ENCODE measurements at places on chromosomes 5 and 9.

GRCh38 chr9:127817881-127818434 lies 15.3 kb downstream of the FPGS start:
- DNase-seq = no peak

DNA sequence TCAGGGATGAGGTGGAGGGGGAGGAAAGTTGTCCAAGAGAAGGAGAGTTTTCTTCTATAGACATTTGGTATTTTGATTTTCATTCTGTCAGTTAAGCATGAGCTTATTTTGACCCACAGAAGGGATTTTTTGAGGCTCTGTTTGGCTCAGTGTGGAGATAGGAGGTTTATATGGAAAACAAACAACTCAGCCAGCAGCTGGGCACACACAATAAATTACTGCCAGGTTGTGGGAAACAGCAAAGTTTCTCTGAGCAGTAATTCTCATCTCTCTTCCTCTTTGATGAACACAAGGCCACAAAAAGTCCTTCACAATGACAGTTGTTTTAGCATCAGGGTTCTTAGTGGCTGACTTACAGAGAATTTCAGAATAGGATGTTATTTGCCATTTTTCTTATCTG lies 486.1 kb downstream of the KDM4C start:
- no peak for DNase-seq

GRCh38 chr5:127785098-127785927 lies 82.1 kb downstream of the CCDC192 start:
- no peak for DNase-seq

DNA sequence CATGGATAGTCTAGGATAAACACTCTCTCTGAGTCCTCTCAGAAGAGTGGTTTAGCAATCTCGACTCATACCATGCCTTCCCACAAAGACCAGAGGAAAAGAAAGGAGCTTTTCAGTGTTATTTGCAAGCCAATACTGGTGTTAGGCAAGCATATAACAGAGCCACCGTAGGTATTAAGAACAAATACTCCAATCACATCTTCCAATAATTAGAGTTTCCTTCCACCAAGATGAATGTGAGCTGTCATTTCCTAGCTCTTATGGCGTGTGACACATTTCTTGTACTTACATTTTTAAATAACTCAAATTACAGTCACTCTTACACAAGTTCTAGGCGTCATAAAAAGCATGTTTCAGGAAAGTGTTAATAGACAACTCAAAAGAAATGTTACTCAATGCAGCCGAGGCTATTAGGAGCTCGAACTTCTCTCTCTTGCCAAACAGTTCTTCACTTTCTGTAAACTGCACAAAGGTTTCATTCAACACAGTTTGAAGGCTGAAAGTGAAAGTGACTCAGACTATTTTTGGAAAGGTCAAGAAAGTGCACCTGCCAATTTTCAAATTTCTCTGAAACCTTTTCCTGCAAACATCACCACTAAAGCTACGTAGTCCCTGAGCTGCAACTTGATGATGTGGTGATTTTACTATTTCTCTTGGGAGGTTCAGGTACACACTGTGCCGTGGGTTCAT lies 153.8 kb downstream of the AUH start:
- no peak for DNase-seq

- DNase-seq = no peak
Observed at GRCh38 chr5:73066466-73066865, 53.9 kb upstream of the TMEM171 start.

- DNase-seq = no peak
Observed at GRCh38 chr9:85884256-85884655, 56.7 kb upstream of the NAA35 start.

GRCh38 chr9:133163504-133164172 lies at the start of gene GBGT1:
TSS of gene GBGT1 (minus strand) at chr9:133163914. CDS start at chr9:133162412, 1,502 bp downstream.
- peak; percentile 23 for DNase-seq

DNA sequence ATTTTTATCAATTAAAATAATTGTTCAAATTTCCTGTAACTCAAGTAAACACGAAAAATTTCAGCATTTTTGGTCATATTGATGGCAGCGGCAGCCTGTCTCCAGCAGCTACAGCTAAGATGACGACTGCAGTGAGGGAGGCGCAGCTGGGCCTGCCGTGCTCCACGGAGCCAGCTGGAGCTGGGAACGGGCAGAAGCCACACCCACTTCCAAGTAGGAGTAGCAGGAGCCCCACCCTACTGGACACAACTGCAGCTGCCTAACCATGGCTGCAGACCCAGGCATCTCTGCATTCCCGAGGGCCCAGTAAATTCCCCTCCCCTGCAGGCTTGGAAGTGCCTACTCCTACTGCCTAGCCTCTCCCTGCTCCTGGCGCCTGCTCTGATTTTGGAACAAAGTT lies 2031.7 kb downstream of the EFNA5 start:
- DNase-seq = no peak

DNA sequence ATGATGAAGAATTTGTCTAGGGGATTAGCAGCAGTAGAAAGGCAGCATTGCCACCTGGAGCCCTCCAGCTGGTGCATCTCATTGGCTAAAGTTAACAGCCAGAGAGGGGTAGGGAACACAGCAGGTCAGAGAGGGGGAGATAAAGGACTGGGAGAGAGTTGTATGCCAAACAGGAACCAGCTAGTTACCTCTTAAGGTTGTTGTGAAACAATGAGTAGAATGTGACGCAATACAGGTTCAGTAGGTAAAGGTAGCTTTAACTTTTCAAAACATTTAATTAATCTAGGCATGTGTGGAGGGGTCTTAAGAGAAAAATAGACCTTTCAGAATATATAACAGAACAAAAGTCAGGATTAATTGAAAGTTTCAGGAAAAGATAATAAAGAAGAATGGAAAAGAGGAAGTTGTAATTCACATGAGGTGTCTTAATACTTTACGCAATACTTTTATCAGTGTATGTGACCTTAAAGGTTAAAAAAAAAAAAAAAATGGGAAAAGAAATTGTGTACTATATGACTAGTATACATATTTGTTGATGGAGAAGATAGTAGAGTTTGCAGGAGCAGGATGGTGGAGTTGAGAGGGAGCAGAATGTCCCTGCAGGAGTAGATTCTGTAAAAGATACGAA lies 14.3 kb downstream of the FBXO38 start:
- no peak for DNase-seq

DNA sequence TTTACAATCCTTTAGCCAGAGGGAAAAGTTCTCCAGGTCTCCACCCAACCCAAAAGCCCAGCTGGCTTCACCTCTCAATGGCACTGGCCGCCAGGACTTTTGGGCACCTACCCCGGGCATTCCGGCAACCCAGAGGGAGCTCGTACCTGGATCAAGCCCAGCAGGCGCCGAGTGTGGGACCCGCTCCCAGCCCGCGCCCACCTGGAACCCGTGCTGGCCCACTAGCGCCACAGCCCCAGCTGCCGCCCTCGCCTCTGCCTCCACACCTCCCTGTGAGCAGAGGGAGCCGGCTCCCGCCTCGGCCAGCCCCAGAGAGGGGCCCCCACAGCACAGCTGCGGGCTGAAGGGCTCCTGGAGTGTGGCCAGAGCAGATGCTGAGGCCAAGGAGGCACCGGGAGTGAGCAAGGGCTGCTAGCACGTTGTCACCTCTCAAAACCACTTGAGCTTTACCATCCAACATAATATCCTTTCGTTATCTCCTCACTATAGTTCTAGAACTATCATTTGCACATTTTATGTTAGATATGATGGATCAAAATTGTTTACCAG lies 69.7 kb downstream of the GCNT1 start:
- no peak for DNase-seq

- DNase-seq = no peak
Observed at GRCh38 chr5:40428126-40428525, 251.6 kb upstream of the PTGER4 start.

GRCh38 chr5:143673676-143674468 lies 138.1 kb upstream of the HMHB1 start:
- no peak for DNase-seq

DNA sequence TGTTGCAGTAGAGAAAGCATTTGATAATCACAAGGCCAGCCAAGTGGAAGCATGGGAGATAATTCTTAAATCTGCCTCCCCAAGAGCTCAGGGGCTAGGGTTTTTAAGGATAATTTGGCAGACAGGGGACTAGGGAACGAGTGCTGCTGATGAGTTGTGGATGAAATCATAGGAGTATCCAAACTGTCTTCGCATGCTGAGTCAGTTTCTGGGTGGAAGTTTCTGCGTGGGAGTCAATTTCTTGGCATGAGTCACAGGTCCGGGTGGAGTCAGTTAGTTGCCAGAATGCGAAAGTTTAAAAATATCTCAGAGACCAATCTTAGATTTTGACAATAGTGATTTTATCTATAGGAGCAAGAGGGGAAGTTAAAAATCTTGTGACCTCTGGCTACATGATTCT lies 112.6 kb downstream of the TMC1 start:
- no peak for DNase-seq

DNA sequence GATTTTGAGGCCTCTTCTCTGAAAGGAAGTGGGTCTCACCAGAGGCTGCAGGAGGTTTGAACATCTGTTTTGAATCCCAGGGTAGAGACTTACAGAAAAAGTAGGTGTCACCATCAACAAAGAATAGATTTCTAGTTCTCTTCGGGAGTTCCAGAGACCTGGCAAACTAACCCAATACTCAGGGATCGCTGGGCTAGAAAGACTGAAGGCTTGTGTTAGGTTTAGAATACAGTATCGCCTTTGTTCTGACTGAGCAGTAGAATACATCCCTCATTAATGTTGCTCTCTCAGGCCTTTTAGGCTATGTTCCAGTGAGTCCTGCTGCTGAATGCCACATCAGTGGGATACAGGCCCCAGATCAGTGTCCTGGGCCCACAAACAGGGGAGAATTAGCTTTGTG lies 27.2 kb downstream of the RUSC2 start:
- DNase-seq = peak; percentile 39

GRCh38 chr5:446883-447263 lies 3.9 kb downstream of the EXOC3 start:
- no peak for DNase-seq

- no peak for DNase-seq
Observed at GRCh38 chr5:169272731-169273427, 28.1 kb downstream of the SLIT3 start.

- no peak for DNase-seq
Observed at GRCh38 chr5:14097998-14098471, 45.1 kb upstream of the TRIO start.

GRCh38 chr9:133139246-133140173 lies 18.5 kb upstream of the RALGDS start:
- DNase-seq = no peak

DNA sequence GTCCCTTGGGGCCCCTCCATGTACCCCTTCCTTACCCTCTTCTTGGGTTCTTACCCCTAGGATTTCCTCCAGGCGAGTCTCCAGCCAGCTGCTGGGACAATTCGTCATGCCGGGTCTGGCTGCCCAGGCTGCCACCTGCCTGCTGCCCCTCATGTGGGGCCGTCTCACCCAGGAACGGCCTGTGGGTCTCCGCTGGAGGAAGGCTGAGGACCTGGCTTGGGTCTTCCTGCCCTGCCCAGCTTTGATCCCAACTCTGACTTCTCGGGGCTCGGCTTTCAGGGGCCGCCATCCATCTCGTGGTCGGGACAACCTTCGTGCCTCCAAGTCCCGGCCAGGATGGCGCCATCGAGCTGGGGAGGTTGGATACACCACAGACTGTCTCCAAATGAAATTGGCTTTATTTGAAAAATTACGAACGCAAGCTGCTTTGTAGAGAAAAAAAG lies 38.1 kb downstream of the HMCN2 start:
- no peak for DNase-seq
